ENCODE measurements at places on chromosomes 2 and 18.

DNA sequence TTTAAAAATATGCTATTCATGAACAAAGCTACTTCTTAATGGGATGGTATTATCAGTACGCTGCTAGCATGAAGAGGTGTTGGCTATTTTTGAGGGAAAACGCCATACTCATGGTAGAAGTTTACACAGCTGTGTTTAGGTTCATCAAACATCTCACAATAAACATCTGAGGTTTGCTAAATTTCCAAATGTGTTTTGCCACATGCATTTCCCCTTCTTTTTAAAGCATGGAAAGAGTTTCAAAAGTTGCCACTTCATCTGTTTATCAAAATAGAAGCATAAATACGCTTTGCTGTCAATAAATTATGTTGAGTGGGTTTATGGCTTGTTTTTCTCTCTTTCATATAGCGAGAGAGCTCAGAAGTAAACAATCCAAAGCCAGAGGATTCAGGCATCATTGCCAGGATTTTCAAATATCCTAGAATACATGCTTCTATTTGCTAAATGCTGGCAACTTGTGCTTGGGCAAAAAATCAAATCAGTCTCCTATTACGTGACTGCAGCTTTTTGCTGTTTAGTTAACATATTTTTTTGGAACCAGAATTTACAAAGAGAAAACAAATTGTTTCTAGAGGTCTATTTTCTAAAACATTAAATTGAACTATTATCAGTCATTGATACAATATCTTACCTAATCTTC, 1919.9 kb upstream of the LRRTM1 start:
- DNase-seq: no peak

GRCh38 chr2:128091726-128092080, 703 bp downstream of the UGGT1 start:
- DNase-seq: no peak

DNA sequence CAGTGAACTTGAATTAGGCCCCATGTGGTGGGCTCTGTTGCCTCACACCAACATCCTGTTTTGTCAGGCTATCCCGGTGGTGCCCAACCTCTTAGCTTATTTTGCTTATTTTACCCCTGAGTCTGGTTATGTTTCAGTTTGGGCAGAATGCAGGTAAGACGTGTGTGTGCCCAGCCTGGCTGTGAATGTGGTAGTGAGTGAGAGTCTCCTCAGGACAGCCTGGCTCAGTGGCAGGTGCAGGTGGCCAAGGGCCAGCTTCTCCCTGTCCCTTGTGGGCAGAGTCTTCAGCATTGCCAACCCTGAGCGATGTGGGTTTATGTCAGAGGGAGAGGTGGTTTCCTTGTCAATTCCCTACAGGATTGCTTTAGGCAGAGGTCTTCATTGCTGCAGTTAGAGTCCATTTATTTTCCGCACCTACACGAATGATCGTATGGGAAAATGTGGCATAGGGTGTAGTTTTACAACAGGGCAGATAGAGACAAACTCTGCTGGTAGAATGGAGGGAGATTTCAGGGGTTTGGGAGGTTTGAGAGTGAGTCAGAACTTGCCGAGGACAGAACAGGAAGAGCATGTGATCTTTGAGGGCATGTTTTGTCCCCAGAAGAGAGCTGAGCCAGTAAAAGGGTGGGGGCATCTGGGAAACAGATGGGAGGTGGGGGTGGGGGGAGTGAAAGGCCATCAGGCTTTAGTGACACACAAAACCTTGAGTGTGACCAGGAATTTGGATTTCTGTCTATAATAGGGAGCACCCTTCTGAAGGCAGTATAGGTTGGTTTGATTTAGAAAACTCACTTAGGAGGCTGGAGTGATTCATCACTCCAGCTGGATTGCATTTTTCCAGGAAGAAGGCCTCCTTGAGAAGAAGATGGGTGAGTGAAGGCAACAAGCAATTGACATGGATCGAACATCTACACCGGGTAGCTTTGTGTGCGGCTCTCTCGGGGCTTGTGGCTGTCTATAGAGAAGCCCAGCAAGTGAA, 156.2 kb upstream of the CELF4 start:
- DNase-seq: no peak

GRCh38 chr2:23692851-23693605, 233.9 kb downstream of the ATAD2B start:
- no peak for DNase-seq

DNA sequence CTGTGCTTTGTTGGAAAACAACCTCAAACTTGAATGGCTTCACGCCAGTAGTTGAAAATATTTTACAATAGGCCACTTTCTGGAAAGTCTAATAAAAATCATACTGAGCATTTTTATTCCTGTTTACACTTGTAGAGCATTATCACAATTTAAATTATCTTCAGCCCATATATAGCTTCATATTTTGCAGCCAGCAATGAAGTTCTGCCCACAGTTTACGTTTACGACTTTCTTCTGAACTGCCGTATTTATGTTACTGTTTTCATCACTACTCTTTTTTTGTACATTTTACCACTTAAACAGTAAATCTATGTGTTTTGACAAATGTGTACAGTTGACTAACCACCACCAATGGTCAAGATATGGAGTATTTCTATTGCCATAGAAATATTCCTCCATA, 86.2 kb downstream of the COPS8 start:
- DNase-seq: no peak

All from chondrocyte (in vitro differentiated cells).